ENCODE measurements at places on chromosomes 12 and 14. TPM values are rescaled to one million over a fixed set of nuclear protein-coding genes. Genes with fewer than 3 reads are reported as not detected.

The LRRC10 gene
- not detected for total RNA-seq

The CLEC2D gene
- total RNA-seq: 38.8 TPM

The TROAP gene
- total RNA-seq: 0.58 TPM

The TMEM52B gene
- total RNA-seq: 0.45 TPM

The PLEKHH1 gene
- 6.1 TPM for total RNA-seq

The RERGL gene
- 10.1 TPM for total RNA-seq

DNA sequence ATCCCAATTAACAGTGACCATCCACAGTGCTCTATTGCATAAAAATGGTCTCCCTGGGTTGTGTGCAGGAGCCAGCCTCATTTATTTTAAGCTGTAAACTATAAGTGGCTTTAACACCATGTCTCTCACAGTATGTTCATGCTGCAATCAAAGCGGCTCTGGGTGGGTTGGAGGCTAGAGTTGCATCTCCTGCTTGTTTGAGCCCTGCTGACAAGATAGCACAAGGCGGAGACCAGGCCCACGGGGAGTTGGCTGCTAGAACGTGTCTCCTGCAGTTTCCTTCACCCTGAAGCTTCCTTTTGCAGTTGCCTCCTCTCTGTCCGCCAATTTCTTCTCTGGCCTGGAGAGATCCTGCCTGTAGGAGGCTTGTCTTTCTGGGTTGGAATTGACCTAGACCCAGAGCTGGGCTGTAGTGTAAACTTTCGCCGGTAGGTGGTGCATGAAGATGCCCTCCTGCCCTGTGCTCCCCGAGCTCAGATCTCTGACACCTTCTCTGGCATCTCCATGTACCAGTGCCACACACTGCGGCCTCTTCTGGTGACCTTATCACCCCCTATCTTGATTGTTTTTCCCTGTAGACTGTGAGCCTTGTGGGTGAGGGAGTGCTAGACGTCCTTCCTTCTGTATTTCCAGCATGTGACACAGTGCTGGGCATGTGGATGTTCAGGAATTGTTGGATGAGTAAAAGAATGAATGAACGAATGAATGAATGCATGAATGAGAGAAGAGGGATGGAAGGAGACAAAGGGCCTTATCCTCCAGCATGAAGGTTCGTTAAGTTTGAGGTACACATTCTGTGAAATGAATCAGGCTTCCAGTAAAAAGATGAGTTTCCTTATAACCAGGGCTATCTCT is 10.4 kb downstream of the OTUB2 start:
- peak; percentile 84 for DNase-seq

DNA sequence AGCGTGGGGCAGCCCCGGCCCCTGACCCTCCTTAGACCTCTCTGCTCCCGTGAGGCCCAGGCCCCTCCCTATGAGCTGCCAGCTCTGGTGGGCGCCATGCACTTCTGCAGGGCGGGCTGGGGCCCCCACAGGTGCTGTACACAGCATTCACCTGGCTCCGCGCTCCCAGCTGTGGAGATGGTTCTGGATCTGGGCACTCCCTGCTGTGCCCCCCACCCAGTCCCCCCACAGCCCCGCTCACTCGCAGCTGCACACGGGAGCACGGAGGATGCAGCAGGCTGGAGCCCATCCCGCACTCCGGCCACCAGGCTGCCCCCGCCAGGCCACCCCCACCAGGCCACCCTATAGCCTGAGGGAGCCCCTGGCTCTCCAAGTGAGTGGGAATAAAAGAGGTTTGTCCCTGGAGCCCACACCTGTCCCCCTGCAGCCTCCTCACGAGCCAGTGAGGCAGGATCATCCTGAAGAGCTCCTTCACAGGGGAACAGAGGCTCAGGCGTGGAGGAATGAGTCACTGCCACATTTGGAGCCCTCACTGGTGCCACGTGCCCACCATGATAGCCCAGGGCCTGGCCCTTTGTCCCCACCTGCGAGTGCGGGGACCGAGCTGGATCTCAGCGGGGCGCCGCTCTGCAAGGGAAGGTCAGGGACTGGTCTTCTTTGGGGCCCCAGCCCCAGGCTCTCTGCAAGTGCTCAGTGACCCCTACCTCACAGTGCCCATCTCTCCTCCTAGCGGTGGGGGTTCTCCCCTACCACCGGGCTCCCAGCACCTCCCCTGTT is 1.9 kb downstream of the ADSS1 start:
- DNase-seq: no peak

GRCh38 chr12:54221402-54221984 is 32.7 kb upstream of the SMUG1 start:
- DNase-seq: no peak

- no peak for DNase-seq
Observed at GRCh38 chr14:104512061-104512460, 67.5 kb upstream of the C14orf180 start.

- no peak for DNase-seq
Observed at GRCh38 chr12:19234171-19234704, 104.7 kb downstream of the PLEKHA5 start.

- DNase-seq: no peak
Observed at GRCh38 chr12:26746121-26746714, 86.8 kb downstream of the ITPR2 start.

- DNase-seq: peak; percentile 64
Observed at GRCh38 chr14:64880221-64881121, 764 bp upstream of the SPTB start.

- peak; percentile 84 for DNase-seq
Observed at GRCh38 chr12:108950991-108951739, 69.7 kb downstream of the SVOP start.

DNA sequence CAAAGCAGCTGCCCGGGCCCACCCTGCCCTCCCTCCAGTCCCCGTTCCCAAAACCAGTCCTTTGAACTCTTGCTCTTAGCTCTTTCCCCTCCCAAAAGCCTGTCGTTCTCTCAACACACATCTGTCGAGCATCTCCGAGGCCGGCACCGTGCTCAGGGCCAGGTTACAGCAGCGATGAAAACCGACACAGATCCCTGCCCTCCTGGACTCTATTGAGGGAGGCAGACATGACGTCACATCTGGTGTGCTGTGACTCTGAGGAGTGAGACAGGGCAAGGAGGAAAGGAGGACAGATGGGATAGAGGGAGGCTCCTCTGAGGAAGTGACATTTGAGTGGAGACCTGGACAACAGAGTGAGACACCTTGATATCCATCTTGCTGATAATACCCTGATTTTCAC is 34.6 kb upstream of the PWP1 start:
- no peak for DNase-seq

- no peak for DNase-seq
Observed at GRCh38 chr14:44494137-44494536, 12.9 kb downstream of the FSCB start.

- no peak for DNase-seq
Observed at GRCh38 chr12:8906266-8907180, 7.8 kb upstream of the PHC1 start.

GRCh38 chr12:89827592-89827991 is 119.0 kb upstream of the ATP2B1 start:
- no peak for DNase-seq
